ENCODE measurements at places on chromosomes 16 and 17.

- H3K4me1 ChIP-seq = peaks cover 25% of the 10 kb centered on the region
- no peaks in the 10 kb centered on the region for H3K27me3 ChIP-seq
- peak overlapping the region; percentile 91 for H3K27ac ChIP-seq
- peaks cover 5% of the 10 kb centered on the region for H3K36me3 ChIP-seq
- peak overlapping the region; percentile 89 for H3K4me3 ChIP-seq
- no peak for DNase-seq
These were observed 759 bp upstream of the TP53I13 start for GRCh38 chr17:29567554-29568330.

GRCh38 chr16:87384162-87384874 lies 742 bp upstream of the FBXO31 start:
- H3K27me3 ChIP-seq = no peaks in the 10 kb centered on the region
- peak overlapping the region; percentile 91 for H3K27ac ChIP-seq
- H3K36me3 ChIP-seq = no peaks in the 10 kb centered on the region
- H3K4me1 ChIP-seq = peaks cover 57% of the 10 kb centered on the region

- no peak overlapping the region for H3K27ac ChIP-seq
- H3K4me3 ChIP-seq = no peak overlapping the region
- no peaks in the 10 kb centered on the region for H3K27me3 ChIP-seq
- no peak for DNase-seq
- H3K4me1 ChIP-seq = no peaks in the 10 kb centered on the region
- H3K36me3 ChIP-seq = no peaks in the 10 kb centered on the region
These were observed 94.3 kb downstream of the ABCA8 start for GRCh38 chr17:68860941-68861340.

DNA sequence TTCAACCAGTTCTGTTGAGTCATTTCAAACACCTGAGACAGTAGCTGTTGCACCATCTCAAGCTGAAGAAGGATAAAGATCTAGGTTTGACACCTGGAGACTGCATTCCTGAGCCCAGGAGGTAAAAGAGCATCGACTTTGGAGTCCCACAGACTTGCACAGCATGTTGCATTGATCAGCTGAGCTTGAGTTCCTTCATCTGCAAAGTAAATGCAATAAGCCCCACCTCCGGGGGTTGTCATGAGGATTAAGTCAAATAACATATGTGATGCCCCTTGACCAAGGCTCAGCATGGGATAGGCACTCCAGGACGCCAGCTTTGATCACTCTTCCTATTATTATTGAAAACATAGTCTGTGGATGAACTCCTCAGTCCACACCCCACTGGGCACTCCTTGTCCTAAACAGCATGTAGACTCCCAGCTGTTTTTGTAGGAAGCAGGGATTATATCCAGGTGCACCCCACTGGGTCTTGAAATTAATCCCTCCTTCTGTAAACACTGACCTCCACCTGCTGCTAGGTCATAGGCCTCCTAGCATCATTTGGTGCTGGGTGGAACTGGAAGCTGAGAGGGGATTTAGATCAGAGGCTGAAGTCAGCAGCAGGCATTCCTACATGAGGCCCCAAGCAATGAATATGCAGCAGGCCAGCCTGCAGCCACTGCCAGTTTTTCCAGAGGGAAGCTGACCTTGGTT lies 259.0 kb downstream of the HS3ST4 start:
- H3K27me3 ChIP-seq = no peaks in the 10 kb centered on the region
- H3K36me3 ChIP-seq = no peaks in the 10 kb centered on the region
- H3K27ac ChIP-seq = no peak overlapping the region
- no peak for DNase-seq
- H3K4me1 ChIP-seq = no peaks in the 10 kb centered on the region

DNA sequence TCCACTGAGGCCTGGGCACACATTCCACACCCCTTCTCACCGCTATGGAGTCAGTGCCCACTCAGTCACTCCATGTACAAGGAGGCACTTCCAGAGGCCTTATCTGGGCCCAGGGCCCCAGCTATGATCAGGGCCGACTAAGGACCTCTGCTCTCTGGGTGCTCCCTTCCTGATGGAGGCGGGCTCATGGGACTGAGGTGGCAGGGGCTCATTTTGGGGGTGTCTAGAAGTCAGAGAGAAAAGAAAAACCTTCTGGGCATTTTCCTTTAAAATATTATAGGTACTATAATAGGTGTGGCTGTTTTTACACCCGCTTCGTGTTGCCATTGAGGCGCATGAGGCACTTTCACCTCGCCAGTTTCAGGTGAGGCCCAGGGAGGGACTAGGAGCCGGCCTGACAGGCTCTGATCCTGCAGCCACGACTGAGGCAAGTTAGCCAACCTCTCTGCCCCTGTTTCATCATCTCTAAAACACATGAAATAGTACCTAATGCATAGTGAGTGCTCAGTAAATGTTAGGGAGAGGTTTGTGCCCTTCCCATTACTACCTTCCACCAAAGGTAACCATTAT lies 14.4 kb downstream of the B9D1 start:
- H3K27ac ChIP-seq = no peak overlapping the region
- H3K27me3 ChIP-seq = no peaks in the 10 kb centered on the region
- H3K4me3 ChIP-seq = no peak overlapping the region
- peaks cover 36% of the 10 kb centered on the region for H3K4me1 ChIP-seq

DNA sequence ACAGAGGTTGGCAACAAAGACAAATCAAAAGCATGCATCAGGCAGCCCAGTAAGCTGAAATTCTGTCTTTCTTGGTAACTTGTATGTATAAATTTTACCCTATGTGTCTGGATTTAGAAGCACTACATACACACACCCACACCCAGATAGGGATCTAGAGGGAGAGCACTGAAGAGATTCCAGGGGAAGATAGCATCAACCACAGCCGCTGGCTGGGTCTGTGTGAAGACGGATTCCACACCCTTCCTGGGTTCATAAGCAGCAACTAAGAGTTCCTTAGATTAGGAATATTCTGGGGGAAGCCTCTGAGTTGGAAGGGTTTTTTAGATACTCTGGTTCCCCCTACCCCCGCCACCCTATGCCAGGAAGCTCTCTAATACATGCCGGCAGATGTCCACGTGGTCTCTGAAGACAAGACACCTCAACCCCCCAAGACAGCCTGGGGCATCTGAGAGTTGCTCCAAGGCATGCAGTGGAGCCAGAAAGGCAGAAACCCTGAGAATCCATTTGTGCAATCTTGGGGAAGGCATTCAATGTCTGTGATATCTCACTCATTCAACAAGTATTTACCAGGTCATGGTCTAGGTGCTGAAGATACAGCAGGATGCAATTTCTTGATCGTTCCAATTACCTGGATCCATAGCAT lies 86.4 kb downstream of the NOG start:
- DNase-seq = no peak
- H3K36me3 ChIP-seq = no peaks in the 10 kb centered on the region
- peaks cover 39% of the 10 kb centered on the region for H3K27me3 ChIP-seq

DNA sequence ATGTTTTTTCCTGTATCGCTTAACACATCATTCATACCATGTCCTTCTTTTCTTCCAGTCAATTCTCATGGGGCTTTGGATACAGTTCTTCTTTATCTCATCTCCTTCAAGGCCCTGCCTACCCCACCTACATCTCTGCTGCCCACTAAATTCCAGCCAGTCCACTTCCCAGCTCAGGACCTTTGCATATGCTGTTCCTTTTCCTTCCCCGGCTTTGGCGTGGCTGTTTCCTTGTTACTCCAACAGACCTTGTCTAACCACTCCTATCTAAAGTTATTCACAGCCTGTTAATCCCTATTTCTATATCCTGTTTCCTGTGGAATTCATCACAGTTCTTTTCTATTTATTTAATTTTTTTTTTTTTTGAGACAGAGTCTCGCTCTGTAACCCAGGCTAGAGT lies 6.6 kb upstream of the STAT3 start:
- H3K27me3 ChIP-seq = no peaks in the 10 kb centered on the region
- no peak overlapping the region for H3K27ac ChIP-seq
- peaks cover 3% of the 10 kb centered on the region for H3K36me3 ChIP-seq

DNA sequence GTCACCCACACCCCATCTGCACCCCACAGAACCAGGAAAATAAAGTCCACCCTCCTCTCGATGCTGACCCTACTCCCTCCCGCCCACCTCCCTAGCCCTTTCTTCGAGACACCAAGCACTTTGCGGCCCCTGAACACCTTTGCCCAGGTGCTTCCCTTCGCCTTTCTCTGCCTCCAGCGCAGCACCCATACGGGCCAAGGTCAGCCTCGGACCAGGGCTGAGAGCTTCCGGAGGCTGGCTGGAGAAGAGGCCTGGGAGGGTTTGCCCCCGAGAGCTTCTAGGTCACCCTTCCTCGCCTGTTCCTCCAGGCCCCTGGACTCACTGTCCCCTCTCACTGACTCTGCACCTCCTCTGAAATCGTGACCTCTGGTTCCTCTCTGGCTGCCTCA lies 2.7 kb upstream of the NHERF2 start:
- peak overlapping the region; percentile 17 for H3K27ac ChIP-seq
- no peaks in the 10 kb centered on the region for H3K36me3 ChIP-seq
- no peak overlapping the region for H3K4me3 ChIP-seq
- H3K27me3 ChIP-seq = peaks cover 10% of the 10 kb centered on the region
- H3K4me1 ChIP-seq = peaks cover 37% of the 10 kb centered on the region
- no peak for DNase-seq

DNA sequence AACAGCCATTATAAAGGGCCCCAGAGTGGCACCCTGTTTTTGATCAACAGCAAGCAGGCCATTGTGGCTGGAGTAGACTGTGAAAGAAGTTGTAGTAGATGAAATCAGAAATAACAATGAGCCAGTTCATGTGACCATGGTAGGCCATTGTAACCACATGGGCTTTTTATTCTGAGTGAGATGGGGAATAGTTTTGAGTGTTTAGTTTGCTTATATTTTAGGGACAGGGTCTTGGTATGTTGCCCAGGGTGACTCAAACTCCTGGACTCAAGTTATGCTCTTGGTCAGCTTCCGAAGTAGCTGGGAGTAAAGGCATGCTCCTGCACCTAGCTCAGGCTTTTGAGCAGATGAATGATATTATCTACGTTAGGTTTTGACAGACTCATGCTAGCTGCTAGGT lies 12.0 kb downstream of the CBFB start:
- no peak for DNase-seq
- H3K27me3 ChIP-seq = no peaks in the 10 kb centered on the region
- peaks cover 32% of the 10 kb centered on the region for H3K4me1 ChIP-seq
- H3K4me3 ChIP-seq = no peak overlapping the region
- H3K36me3 ChIP-seq = peaks cover 6% of the 10 kb centered on the region

DNA sequence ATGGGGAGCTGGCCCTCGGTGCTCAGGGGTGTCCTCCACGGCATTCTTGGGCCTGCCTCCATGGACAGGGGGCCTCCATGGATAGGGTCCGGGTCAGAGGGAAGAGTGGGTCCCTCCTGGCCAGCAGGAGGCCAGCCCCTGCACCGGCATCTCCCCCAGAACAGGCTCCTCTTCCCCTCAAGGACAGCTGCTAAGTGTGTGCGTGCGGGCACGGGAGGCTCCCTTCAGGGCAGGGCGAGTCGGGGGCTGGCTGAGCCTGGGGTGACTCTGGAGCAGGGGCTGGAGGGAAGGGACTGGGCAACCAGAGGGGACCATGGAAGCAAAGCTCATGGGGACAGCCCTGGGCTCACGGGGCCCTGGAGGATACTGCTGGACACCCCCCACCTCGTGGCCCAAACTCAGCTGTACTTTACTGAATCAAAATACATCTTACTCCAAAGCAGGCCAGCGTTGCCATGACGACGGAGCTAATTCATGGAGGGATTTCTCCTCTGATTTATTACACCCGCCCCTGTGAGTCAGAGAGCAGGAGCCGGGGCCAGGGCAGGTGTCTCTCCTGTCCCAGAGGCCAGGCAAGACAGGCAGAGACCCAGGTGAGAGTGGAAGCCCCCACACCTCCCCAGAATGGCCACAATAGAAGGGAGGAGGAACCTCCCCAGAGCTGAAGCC lies 2.1 kb downstream of the CASKIN1 start:
- H3K4me1 ChIP-seq = peaks cover 4% of the 10 kb centered on the region
- peaks cover 7% of the 10 kb centered on the region for H3K27me3 ChIP-seq
- no peak for DNase-seq
- no peak overlapping the region for H3K27ac ChIP-seq

- no peak overlapping the region for H3K4me3 ChIP-seq
- no peak overlapping the region for H3K27ac ChIP-seq
- no peak for DNase-seq
- no peaks in the 10 kb centered on the region for H3K27me3 ChIP-seq
These were observed 10.3 kb downstream of the PIEZO1 start for GRCh38 chr16:88774544-88775393.

DNA sequence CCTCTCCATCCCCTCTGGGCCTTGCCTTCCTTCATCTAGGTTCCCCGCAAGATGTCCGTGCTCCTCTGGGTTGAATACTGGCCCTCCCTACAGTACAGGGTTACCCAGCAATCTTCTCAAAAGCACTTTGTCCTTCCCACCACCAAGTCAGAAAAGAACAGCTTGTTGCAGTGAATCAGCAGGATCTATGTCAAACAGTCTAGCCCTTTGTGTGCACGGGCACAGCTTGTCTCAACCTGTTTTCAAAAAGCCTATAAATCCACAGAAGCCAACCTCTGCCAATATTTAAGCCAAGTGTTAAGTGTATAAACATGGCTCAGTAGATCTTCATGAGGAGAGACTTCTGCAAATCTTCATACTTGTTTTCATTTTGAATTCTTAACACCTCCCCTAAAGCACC lies 25.2 kb downstream of the C17orf67 start:
- H3K4me1 ChIP-seq = no peaks in the 10 kb centered on the region
- no peaks in the 10 kb centered on the region for H3K27me3 ChIP-seq
- peaks cover 6% of the 10 kb centered on the region for H3K36me3 ChIP-seq

- H3K27ac ChIP-seq = no peak overlapping the region
- H3K36me3 ChIP-seq = no peaks in the 10 kb centered on the region
- H3K4me3 ChIP-seq = no peak overlapping the region
- no peak for DNase-seq
- no peaks in the 10 kb centered on the region for H3K4me1 ChIP-seq
These were observed 203.5 kb downstream of the RBFOX3 start for GRCh38 chr17:79407385-79407784.

DNA sequence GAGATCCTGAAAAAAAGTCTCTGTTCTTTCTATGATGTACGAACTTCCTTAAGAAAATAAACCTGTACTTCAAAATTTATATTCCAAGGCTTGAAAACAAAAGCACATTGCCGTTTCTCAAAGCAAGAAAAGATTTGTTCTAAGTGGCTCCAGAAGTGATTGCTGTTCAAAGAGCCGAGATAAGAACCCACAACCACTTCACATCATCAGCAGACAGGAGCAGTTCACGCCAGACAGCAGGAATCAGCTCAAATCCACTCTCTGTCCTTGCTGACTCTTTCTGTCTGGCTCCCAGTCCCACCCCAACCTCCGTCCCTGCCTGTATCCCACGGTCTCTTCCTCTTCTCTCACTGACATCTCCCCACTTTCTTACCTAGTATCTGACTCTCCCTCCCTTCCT lies 85.0 kb upstream of the MYOCD start:
- H3K27ac ChIP-seq = no peak overlapping the region
- peaks cover 27% of the 10 kb centered on the region for H3K4me1 ChIP-seq
- no peak for DNase-seq
- no peaks in the 10 kb centered on the region for H3K27me3 ChIP-seq

- H3K27ac ChIP-seq = no peak overlapping the region
- peak; percentile 42 for DNase-seq
- H3K36me3 ChIP-seq = no peaks in the 10 kb centered on the region
- H3K27me3 ChIP-seq = peaks cover 73% of the 10 kb centered on the region
- H3K4me1 ChIP-seq = no peaks in the 10 kb centered on the region
- no peak overlapping the region for H3K4me3 ChIP-seq
These were observed 173.6 kb downstream of the IRF8 start for GRCh38 chr16:86072328-86073102.

- H3K4me1 ChIP-seq = peaks cover 75% of the 10 kb centered on the region
- H3K36me3 ChIP-seq = peaks cover 2% of the 10 kb centered on the region
- H3K27me3 ChIP-seq = no peaks in the 10 kb centered on the region
- H3K27ac ChIP-seq = peak overlapping the region; percentile 97
- DNase-seq = no peak
These were observed 9.4 kb downstream of the BAHCC1 start for GRCh38 chr17:81404558-81405165.
